ENCODE measurements at places on chromosomes 7 and 10.

GRCh38 chr7:149559711-149560110 lies 62.1 kb upstream of the ZNF746 start:
- peak; percentile 25 for DNase-seq

- no peak for DNase-seq
Measured at GRCh38 chr10:12592967-12593366, 243.6 kb downstream of the CAMK1D start.

- DNase-seq, result no peak
Measured at GRCh38 chr10:112223725-112224124, 40.2 kb upstream of the GPAM start.

DNA sequence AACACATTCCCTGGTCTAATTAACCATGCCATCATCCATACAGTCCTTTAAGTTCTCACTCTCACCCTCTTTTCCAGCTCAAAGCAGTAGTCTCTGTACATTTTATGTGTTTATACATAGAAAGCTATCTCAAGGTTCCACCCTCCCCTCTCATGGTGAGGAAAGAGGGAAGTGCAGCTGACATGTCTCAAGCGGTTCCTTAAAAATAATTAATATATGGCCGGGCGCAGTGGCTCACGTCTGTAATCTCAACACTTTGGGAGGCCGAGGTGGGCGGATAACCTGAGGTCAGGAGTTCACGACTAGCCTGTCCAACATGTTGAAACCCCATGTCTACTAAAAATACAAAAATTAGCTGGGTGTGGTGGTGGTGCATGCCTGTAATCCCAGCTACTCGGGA lies 36.7 kb downstream of the ZC3HAV1 start:
- no peak for DNase-seq

- DNase-seq, result no peak
Measured at GRCh38 chr10:3374914-3375313, 202.3 kb upstream of the PITRM1 start.

- no peak for DNase-seq
Measured at GRCh38 chr7:117282239-117282812, 40.5 kb downstream of the WNT2 start.

DNA sequence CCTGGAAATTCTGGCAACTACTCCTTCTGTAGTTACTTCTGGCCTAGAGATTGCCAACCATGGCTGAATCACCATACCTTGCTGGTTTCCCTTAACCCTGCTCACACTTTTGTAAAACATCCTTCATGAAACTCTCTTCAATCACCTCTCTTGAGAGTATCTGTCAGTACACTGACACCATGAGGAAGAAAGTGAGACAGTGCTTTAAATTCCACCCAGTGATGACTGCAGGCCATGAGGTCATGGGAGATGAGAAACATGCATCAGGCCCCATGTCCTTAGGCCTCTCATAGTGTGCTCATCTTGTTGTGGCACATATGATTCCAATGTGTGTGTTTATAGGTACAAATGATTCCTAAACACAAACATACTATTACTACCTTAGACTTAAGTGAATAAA lies 24.6 kb upstream of the NAMPT start:
- DNase-seq, result no peak

DNA sequence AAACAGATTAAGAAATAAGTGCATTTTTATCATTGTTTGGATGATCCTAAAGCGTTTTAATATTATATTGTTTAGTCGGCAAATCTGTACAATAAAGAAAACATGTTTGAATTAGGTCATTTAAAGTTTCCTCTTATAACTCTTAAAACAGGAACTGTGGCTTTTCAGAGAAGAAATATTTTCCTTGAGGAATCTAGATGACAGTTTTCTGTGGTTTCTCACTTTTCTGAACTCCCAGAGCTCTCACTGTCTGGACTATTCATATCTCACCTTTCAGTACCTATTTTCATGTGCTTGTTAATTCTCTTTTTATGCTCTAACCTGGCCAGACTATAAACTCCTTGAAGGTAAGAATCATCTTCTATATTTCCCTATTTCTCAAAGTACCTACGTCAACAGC lies 135.1 kb downstream of the CHN2 start:
- DNase-seq, result no peak

- no peak for DNase-seq
Measured at GRCh38 chr10:6128087-6128486, 39.3 kb downstream of the RBM17 start.

DNA sequence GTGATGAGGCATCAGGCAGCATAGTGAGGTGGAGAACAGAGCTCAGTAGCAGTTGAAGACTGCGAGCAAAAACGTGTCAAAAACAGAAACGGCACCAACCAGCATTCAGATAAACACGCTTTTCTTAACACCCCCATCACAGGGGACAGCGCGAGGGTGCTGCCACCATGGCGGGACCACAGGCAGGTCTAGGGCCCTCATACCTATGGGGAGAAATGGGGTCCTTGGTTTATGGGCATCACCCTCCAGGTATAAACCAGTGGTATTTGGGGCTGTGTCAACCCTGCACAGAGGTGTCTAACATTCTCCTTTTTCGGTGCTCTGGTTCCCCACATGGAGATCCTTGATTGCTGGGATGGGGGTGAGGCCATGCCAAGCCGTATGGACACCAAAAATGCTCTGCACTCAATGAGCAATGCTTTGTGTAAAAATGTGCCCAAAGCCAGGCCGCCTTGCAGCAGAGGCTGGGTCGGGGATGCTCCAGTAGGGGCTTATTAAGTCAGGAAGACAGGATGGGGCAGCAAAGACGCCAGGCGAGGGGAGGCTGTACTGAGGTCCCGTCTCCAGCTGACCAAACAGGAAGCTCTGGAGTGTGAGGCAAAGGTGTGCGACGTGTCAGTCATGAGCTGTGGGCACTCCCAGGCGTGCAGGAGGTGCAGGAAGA lies 191.5 kb downstream of the WDR37 start:
- no peak for DNase-seq

DNA sequence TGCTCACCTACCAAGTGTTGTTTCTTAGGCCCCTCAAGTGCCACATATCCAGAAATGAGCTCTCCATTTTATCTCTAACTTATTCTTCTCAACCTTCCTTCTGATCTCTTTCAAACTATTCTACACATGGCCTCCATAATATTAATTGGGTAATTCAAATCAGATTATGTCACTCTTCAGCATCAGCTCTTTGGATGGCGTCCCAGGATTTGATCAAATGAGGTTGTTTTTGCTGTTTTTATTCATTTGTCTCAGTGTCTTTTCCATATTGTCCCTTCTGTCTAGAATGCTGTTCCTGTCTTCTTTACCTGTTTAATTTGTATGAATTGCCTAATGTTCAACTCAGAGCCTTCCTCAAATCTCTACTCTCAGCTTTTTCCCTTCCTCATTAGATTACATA lies 234.6 kb upstream of the CXCL12 start:
- DNase-seq, result no peak

DNA sequence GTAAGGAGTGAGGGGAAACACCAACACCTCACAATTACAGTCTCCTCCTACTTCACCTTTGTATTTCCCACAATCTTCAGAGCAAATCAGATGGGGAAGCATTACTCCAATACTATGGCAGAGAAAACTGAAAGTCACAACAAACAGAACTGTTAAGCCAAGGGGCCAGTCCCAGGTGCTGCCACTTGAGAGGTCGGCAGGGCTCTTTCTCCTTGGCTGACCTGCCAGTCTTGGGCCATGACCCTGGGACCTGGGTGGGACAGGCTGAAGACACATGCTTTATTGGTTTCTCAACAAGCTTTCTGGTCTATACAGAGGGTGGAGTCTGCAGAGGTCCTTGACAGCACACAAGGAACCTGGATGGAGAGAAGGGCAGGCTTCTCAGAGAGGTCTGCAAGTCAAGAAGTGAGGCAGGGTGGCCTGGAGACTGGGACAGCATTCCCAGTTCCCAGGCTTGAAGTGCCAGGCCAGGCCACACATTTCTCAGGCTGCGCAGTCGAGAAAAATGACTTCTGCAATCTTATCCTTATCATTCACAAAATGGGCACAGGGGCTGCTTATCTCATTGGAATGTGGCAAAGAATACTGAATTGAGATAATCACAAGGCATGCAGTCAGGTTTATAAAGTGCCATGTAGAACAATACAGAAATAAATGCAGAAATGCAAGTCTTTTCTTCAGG lies 301.0 kb downstream of the CXCL12 start:
- DNase-seq, result no peak

- DNase-seq, result no peak
Measured at GRCh38 chr10:12434277-12434676, 84.9 kb downstream of the CAMK1D start.

DNA sequence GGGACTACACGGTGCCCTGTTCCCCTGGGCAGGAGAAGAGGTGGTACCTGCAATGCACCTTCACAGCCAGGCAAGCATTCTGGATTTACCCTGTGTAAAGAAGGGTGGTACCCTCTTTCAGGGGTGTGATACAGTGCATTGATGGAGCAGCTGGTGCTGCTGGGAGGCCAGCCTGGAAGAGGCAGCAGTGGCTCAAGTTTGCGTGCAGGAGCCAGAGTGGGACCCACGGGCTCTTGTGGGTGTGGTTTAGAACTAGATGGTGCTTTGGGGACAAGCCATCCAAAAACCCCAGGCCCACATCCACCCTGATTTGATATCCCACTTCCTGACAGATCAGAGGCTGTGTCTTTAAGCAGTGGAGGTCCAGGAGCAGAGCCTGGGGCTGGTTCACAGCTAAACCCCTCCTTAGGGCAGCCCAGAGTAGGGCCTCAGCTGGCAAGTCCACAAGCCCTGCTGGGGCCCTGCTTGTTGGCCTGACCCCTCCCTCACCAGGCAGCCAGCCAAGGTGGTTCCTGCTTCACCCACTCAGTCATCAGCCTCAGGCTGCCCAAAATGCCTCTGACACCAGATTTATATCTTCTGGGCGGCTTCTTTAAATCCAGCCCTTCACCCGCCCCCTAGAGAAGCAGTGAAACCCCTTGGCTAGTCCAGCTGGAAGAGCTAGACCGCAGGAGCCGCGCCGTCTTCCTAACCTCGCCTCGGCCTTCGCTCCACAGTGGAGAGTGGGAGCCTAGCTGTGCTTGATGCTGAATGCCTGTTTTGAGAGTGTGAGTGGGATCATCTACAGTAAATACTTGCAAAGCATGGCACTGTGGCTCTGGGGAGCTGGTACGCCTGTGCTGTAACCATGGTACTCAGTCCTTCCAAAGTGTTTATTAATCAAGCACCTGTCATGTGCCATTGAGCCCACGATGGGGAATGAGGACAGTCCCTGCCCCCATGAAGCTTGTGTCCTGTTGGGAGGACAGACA lies 1.4 kb upstream of the ASIC3 start:
- no peak for DNase-seq

GRCh38 chr7:100266576-100267354 lies 40.7 kb upstream of the SPDYE3 start:
- no peak for DNase-seq

- no peak for DNase-seq
Measured at GRCh38 chr7:134186801-134187200, 59.7 kb downstream of the LRGUK start.

- no peak for DNase-seq
Measured at GRCh38 chr10:3009341-3009740, 58.0 kb upstream of the PFKP start.

All from AG09319 (cell line).